Activated CD4-positive, alpha-beta T cell treated with anti-CD3 and anti-CD28 coated beads for 4 hours (primary cell): ENCODE measurements at places on chromosomes 1 and 21.

GRCh38 chr1:201457508-201457960 is 11.5 kb downstream of the PHLDA3 start:
- no peak for DNase-seq

- DNase-seq: no peak
Measured at GRCh38 chr21:46456750-46457149, 1.9 kb upstream of the DIP2A start.

- no peak for DNase-seq
Measured at GRCh38 chr1:94595658-94596057, 54.1 kb upstream of the F3 start.

DNA sequence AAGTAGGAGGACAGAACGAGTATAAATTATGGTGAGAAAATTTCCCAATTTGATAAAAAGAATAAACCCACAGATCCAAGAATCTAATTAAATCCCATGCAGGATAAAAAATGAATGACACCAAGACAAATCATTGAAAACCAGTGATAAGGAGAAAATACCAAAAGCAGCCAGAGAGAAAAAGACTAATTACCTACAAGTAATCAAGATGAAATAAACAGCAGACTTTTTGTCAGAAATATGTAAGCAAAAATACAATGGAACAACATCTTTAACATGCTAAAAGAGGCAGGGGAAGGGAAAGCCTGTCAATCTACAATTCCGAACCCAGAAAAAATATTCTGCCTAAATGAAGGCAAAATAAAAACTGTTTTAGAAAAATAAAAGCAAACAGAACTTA is 20.7 kb upstream of the CCN1 start:
- no peak for DNase-seq

DNA sequence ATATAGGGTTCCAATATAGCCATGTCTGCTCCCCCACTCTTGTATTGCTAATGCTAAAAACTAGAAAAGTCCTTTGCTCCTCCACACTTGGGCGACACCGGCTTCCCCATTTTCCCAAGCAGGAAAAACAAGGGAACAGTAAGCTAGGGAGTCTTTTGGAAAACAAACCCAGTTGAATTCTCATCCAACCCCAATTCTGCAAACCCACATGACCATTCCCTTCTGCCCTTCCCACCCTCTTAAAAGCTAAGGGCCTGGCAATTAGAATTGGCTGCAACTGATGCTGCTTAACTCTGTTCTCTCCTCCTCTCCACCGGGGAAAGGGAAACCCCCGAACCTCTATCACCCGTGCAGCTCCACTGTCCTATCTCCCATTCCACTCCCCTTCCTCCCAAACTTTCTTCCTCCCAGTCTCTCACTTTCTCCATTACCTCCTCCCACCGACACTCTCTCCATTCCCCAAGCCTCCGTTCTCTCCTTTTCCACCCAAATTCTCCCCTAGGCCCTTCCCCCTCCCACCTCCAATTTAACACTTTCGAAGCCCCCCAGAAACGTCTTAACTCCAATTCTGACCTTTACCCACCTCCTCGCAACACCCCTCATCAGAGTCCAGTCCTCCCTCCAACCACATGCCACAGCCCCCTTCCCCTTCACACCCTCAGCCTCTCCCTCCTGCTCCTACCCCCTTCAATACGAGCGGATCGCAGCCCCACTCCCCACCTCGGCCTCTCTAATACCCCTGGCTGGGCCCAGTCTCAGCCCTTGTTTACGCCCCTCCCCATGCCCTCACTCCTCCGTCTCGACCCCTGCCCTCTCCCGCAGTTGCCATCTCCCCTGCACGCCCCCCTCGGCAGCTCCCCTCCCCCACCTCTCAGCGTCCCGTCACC is 701 bp downstream of the DEDD start:
- no peak for DNase-seq

DNA sequence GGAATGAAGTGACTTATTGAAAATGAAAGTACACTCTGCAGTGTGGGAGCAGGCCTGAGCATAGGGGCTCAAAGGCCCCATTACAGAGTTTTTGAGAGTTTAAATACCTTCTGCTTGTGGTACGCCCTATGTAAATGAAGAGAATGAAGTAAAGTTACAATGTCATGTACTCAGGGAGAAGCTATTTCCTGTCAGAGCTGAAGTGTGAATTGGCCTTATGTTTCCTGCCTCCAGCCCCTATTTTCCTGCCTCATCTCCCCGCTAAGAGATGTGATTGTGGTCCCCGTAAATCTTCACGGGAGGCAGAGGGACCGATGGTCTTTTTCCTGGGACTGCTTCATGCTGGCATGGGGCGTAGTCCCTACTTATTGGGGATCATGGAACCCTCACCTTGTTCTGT is 2.5 kb upstream of the ZNF683 start:
- DNase-seq: no peak

DNA sequence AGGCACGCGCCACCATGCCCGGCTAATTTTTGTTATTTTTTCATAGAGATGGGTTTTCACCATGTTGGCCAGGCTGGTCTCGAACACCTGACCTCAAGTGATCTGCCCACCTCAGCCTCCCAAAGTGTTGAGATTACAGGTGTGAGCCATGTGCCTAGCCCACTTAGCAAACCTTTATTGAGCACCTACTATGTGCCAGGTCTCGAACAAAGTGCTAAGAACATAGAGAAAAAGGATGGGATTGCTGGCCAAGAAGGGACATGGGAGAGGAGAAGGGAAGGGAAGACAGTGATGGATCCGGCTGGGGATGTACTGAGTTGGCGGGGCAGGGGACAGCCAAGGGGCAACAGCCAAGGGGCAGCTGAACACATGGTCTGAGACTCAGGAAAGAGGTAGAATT is 55.6 kb upstream of the RPL11 start:
- no peak for DNase-seq

- DNase-seq: no peak
Measured at GRCh38 chr1:170095976-170096748, 21.7 kb upstream of the KIFAP3 start.

DNA sequence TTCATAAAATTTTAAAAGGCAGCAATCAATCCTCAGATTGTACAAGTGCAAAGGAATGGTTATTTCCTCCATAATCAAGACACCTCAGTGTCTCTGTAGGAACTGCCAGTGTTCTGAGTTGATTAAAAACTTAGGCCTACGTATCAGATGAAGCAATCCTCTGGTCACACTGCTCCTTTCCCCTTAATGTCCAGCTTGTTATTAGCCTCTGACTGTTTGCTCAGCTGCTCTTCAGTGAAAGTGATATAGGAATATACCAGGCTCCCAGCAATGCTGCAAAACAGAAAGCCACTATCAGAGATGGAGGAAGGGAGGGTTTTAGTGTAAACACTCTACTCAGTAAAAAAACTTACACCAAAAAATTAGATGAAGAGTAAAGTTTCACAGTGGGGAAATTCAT is 49.8 kb downstream of the SLC35D1 start:
- no peak for DNase-seq

DNA sequence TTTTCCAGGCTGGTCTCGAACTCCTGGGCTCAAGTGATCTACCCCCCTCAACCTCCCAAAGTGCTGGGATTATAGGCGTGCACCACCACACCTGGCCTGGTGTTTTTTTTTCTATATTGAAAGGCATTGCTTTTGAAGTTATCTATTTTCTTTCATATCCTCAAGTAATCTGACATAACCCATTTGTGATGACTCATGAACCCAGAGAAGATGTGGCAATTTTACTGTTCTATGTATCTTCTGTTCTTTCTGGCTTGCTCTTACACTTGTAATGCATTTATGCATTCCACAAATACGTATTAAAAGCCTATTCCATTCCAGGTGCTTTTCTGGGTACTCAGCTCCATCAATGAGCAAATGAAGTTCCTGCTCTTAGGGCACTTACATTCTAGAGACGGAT is 29.9 kb upstream of the ERRFI1 start:
- DNase-seq: no peak

GRCh38 chr1:178477841-178478240 is 18.9 kb downstream of the CLEC20A start:
- DNase-seq: no peak

- no peak for DNase-seq
Measured at GRCh38 chr1:13753636-13754402, 53.8 kb downstream of the PRDM2 start.

- DNase-seq: no peak
Measured at GRCh38 chr1:210800756-210801155, 333.2 kb downstream of the KCNH1 start.

- DNase-seq: no peak
Measured at GRCh38 chr1:53090227-53091147, 28.5 kb downstream of the PODN start.

- no peak for DNase-seq
Measured at GRCh38 chr1:117824616-117825015, 104.8 kb downstream of the GDAP2 start.

GRCh38 chr21:26070822-26071425 is 99.6 kb downstream of the APP start:
- DNase-seq: peak; percentile 17

DNA sequence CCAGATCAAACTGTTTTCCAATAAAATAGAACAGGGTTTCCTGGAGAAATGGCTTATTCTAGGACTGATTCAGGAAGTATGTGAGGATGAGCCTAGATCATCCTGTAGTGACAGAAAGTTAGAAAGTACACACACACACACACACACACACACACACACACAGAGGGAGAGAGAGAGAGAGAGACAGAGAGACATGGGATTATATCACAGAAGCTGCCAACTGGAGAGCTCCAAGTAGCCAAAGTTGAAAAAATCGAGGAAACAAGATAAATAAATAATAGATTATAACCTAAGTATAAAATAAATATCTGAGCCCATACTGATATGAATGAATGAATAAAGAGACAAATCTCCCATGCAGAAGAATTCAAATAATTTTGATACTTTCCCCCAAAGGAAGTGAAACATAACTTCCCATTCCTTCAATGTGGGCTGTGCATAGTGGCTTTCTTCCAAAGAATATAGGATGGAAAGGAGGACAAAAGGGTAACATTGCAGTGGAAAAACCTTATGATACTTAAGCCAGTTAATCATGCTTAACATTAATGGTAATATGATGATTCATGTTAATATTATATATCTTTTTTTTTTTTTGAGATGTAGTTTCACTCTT is 171.6 kb downstream of the NTPCR start:
- DNase-seq: no peak

DNA sequence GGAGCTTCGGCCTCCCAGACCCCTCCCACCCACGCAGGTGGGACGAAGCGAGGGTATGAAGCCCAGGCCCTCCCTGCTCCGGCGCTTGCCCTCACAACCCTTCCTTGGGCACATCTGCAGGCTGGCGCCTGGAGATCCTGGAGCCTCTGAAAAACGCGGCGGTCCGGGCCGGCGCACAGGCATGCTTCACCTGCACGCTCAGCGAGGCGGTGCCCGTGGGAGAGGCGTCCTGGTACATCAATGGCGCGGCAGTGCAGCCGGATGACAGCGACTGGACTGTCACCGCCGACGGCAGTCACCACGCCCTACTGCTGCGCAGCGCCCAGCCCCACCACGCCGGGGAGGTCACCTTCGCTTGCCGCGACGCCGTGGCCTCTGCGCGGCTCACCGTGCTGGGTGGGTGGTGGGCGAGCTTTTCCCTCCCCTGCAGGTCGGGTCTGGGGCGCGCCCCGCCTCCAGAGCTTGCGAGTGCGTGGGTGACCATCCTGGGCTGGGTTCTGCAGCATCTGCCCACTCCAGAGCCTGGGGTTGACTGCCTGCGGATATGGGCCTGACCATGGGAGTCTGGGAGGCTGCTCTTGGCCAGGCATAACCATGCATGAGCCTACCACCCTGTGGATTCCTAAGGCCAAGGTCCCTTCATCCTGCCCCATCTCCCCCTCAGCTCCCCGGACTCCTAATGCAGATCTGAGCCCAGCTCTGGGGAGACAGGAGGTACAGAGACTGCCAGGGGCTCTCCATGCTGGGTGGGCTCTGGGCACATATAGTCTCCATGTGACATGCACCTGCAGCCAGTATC is 89.8 kb downstream of the TRIM11 start:
- no peak for DNase-seq

- no peak for DNase-seq
Measured at GRCh38 chr1:66349242-66349641, 184.7 kb upstream of the SGIP1 start.

DNA sequence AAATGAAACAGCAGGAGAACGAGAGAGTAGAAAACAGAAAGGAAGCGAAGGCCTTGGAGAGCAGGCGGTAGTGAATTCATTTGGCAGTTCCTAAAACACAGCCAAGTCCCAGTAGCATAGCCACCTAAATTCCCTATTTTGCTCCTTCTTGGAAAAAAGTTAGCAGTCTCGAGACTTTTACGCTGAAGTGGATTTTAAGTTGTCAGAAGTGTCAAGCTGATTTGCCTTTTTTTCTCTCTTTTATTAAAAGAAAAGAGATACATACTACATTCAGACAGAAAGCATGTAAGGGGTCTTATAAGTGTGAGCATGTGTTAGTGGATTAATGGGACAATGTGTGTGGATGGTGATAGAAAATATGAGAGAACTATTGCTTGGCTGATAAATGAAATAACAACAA is 19.2 kb downstream of the NFIA start:
- no peak for DNase-seq

- no peak for DNase-seq
Measured at GRCh38 chr1:31562707-31563360, 13.5 kb upstream of the TINAGL1 start.

DNA sequence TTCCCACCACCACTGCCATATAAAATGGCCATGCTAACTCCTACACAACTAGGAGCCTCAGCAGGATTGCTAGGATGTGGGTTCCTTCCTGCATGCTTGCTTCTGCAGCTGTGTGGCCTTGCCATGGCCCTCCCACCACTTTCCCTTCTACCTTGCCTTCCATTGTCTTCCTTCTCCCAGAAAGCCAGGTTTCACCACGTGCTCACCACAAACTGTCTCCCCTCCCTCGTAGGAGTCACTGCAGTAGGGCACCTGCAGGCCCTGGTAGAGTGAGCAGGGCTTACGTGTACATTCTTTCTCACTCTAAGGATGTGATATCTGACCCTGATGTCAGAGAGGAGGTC is 3.7 kb downstream of the C1orf226 start:
- no peak for DNase-seq

DNA sequence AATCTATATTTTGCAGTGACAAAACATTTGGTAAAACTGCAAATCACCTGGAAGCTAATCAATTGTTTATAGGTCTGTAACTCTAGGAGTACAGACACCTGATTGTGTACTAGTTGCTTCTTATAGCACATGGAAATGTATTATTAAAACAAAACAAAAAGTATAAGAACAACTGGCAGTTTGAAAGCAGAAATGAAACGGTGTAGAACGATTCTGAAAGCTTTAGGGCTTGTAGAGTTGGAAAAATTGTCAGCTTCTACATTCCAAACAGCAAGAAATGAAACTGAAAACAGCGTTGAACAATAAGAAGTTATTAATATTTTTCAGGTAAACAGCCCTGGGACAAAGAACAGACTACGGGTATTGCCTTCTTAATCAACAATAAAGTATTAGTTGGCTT is 273.3 kb downstream of the OLFM3 start:
- no peak for DNase-seq

DNA sequence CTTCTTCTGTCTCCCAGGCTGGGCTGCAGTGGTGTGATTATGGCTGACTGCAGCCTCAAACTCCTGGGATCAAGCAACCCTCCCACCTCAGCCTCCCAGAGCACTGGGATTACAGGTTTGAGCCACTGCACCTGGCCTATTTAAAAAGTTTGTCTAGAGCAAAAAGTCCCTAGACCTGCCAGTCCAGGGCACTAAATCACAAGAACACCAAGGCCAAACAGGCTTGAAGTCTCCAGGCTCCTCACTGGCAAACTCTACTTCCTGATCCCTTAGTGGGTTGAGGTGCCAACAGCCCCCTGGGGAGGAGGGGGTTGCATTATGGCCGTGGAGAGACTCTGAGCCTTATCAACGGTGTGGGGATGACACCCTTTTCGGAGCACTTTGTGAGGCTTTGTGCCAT is 76.0 kb downstream of the CLIC6 start:
- no peak for DNase-seq

- peak; percentile 90 for DNase-seq
Measured at GRCh38 chr1:36306902-36307456, 811 bp downstream of the SH3D21 start.
